WERI-Rb-1 (cell line): ENCODE measurements at places on chromosomes 2 and 18.
A peak's percentile ranks its signal among the peaks of the same experiment; 100 is the strongest.

- DNase-seq = no peak
Measured at GRCh38 chr2:8453904-8454302, 228.0 kb upstream of the ID2 start.

GRCh38 chr2:226983895-226984749 lies 148.3 kb downstream of the RHBDD1 start:
- no peak for DNase-seq

- DNase-seq = no peak
Measured at GRCh38 chr2:161905389-161906046, 168.5 kb downstream of the DPP4 start.

DNA sequence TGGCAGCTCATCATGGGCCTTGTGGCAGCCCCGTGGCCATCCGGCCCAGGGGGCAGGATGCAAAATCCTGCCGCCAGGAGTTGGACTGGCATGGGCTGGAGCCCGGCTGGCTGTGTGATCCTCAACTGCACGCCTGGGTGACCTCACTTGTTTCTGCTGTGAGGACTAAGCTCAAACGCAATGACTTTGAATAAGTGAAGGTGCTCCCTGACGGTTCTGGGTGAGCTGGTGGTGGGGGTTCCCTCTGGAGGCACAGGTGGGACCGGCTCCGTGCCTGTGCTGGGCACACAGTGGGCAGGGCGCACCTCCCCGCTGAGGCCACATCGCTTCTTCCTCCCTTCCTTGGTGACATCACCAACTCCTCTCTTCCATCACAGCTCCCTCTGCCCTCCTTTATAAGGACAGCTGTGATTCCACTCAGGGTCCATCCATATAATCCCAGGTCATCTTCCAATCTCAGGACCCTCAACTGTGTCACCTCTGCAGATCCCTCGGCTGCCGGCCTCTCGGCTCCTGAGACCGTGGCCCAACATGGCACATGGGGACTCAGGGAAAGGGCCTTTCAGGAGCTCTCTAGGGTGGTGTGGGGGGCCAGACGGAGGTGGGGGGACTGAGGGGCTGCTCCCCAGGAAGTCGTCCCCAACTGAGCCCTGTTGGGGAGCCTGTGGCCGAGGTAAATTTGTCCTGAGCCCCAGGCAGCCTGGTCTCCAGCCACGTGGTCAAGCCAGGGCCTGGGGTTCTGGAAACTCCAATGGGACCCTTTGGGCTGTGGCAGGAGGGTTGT lies 75.5 kb upstream of the ODC1 start:
- DNase-seq = peak; percentile 6

- DNase-seq = no peak
Measured at GRCh38 chr2:59947917-59948541, 605.4 kb downstream of the BCL11A start.

- no peak for DNase-seq
Measured at GRCh38 chr18:8812631-8813030, 107.3 kb downstream of the MTCL1 start.

- no peak for DNase-seq
Measured at GRCh38 chr2:233668605-233669260, 3.0 kb upstream of the UGT1A9 start.

GRCh38 chr18:35458677-35459441 lies 38.9 kb downstream of the INO80C start:
- no peak for DNase-seq

DNA sequence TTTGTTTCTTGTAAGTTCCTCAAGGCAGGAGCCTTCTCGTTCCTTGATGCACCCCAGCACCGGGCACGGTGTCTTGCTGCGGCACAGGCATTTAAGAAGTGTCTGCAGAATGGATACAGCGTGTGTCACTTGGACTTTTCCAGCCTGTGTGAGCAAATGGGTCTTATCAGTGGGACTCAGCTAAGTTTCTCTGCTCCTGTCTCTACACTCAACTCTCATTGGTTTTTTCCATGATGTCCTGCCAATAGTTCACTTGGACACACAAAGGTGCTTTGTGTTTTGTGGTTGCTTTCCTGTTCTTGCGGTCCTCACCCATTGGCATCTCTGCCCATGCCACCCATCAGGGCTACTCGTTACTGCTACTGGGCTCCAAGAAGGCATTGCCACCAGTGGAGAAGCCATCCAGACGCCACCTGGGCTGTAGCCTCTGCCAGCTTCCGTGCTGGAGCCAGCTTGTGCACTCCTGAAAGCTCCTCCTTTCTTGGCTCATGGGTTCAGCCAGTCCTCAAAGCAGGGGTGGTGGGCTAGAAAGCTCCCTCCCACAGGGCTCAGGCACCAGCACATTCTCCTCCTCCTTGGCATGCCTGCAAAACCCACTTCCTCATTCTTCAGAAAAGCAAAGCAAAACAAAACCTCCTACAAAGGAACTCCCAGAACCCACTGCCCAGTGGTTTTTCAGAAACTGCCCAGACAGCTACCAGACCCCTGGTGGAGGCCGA lies 41.4 kb downstream of the IL1R2 start:
- no peak for DNase-seq

GRCh38 chr2:217854684-217855420 lies 147.9 kb downstream of the TNS1 start:
- no peak for DNase-seq

GRCh38 chr2:207316906-207317305 lies 151.2 kb upstream of the KLF7 start:
- no peak for DNase-seq

GRCh38 chr2:3643371-3644245 lies 14.4 kb upstream of the ALLC start:
- DNase-seq = peak; percentile 6

- DNase-seq = peak; percentile 31
Measured at GRCh38 chr2:236899146-236899545, 186.5 kb upstream of the COPS8 start.

- no peak for DNase-seq
Measured at GRCh38 chr18:31436825-31437224, 10.7 kb upstream of the DSG3 start.

DNA sequence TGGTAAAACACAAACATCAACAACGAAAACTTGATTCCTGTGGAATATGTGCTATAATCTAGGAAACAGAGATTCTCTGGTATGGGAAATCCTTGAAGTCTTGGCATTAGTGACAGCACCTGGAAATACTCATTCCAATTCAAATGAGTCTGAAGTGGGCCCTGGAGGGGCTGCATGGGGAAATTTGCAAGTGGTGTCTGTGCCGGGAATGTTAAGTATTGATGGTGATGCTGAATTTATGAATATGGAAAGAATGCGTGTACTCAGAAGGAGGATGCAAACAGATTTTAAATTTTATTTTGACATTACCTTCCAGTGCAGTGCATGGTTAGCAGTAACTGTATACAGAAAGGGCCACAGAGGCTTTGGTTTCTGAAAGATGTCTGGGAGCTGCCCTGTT lies 37.2 kb downstream of the PTPRM start:
- no peak for DNase-seq

DNA sequence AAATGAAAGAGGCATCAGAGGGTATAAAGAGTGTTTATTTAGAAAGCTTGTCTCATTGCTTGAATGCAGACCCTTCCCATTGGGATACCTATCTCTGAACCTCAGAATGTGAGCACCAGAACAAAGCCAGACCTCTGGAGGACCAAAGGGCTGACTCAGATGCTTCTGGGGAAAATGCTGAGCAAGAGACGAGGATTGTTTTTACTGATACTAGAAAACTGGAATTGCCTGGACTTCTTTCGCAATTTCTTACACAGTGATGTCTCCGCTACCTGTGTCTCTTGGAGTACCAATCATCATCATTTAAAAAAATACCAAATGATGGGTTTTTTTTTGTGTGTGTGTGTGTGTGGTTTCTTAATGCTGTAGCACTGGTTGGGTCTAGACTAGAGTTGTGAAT lies 55.6 kb upstream of the CCDC85A start:
- no peak for DNase-seq

- DNase-seq = no peak
Measured at GRCh38 chr2:230899786-230900185, 25.3 kb downstream of the GPR55 start.

- no peak for DNase-seq
Measured at GRCh38 chr2:229566370-229566769, 148.0 kb downstream of the DNER start.

DNA sequence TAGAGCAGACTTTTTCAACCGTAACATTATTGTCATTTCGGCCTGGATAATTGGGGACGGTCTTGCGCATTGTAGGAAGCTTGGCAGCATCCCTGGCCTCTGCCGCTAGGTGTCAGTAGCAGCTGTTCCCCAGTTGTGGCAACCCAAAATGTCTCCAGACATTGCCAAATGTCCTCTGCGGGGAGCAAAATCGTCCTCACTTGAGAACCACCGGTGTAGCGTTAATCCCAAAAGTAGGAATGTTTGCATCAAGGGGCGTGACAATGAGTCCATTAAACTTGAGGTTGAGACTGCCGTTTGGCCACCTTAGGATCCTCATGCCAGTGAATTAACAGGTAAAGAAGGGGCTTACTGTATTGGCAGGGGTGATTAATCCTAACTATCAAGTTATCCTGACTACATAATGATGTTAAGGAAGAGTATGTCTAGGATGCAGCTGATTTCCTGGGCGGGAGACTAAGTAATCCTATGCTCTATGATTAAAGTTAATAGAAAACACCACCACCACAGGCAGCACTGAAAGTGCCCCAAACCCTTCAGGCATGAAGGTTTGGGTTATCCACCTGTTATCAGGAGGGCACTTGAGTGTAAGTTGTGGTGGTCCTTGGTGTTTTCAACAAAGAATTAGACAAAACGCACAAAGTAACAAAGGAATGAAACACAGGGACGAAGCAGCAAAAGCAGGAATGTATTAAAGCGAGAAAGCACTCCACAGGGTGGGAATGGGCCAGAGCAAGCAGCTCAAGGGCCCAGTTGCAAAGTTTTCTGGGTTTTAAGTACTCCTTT lies 4.9 kb upstream of the ZC3H8 start:
- DNase-seq = peak; percentile 72

DNA sequence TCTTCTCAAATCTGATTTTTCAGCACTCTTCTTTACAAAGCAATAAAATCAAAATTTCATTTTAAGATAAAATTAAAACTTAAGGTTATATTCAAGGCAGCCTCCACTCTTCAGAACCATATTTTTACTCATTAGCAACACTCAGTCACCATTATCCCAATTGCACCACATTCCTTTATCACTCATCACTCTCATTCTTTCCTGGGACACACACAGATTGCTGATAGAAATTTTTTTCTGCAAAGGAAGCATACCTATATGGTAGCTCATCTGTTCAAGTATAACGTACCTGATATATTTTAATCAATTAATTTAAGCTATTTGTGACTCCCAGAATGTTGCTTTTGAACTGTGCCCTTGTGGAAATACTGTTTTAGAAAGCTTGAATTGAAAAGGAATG lies 1559.3 kb upstream of the ZEB2 start:
- no peak for DNase-seq

- DNase-seq = no peak
Measured at GRCh38 chr18:22349317-22349898, 68.3 kb downstream of the CTAGE1 start.

GRCh38 chr2:174594456-174594855 lies 3.1 kb downstream of the WIPF1 start:
- no peak for DNase-seq

GRCh38 chr2:36769106-36769505 lies 72.6 kb downstream of the VIT start:
- no peak for DNase-seq

- no peak for DNase-seq
Measured at GRCh38 chr2:237585590-237586221, 4.8 kb downstream of the RAB17 start.

DNA sequence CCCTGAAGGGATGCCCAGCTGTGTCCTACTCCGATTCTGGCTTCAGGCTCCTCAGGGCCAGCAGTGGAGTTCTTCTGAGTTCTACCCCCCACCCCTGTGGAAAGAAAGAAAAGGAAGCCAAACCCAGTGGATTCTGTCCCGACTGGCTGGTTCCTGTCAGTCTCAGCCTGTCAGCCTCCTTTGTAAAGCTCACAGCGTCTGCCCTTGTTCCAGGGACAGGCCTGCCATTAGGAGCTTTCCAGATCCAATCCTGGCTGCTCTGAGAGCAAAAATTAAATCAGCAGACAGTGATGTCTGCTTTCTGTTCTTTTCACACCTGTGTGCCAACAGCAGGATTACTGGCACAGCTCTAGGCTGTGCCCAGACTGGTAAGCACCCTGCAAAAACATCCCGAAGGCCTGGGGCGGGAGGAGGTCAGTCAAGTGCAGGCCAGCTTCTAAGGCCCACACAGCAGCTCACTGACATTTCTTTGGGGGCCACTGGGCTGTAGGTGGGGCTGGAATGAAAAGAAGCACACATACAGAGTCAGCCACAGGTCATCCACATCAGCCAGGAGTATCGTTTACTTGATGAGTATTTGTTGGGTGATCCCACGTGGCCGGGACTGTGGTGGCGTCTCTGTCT lies 69.1 kb downstream of the EHD3 start:
- no peak for DNase-seq

DNA sequence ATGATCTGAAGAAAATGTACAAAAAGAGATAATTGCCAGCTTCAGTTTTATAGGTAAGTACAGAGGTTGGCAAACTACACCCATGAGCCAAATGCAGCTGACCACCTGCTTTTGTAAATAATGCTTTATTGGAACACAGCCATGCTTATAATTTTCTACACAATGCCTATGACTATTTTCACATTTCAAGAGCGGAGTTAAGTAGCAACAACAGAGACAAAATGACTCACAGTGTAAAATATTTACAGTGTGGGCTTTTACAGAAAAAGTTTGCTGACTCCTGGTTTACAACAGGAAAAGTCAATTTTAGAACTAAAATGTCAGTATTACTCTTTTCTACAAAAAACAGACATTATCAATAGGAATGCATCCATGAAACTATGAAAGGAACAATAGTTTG lies 26.0 kb downstream of the CWC22 start:
- no peak for DNase-seq

GRCh38 chr2:128261245-128262128 lies 57.2 kb downstream of the HS6ST1 start:
- peak; percentile 42 for DNase-seq

DNA sequence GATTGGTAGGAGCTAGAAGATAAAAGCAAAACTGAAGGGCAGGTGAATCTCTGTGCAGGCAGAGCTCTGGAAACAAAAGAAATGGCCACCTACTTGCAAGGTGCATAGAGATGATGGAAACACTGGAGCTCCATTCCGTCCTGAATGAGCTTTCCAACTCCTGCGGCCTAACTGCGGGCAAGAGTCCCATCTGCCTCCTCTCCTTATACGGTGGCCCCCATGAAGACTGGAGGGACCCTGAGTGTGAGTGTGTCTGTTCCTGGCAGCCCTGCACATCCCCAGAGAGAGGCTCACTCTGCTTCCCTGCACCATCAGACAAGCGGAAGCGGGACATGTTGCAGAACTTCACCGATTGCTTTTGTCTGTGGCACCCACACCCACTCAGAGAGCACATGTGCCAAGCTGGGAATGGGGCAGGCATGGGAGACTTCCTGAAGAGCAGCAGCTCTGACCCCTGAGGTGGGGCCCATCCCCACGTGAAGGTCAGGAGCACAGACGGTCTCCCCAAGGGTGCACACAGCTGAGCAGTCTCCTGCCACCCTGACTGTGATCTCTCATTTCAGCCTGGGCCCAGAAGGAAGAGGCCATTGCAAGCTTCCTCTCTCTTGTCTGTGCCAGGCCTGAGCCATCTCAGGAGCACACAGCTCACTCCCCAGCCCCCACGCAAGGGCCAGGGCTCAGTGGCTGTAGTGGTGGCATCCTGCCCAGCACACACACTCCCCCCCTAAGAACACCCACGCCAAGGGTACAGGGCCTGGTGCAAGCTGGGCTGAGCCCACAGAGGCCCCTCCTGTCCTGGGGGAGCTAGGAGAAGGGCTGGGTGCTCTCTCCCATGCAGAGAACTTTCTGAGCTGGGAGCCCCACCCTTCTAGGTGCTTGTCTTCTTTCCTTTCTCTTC lies 75.3 kb downstream of the STPG4 start:
- DNase-seq = no peak
